ENCODE measurements at places on chromosomes 6 and 20.
A peak's percentile ranks its signal among the peaks of the same experiment; 100 is the strongest.

DNA sequence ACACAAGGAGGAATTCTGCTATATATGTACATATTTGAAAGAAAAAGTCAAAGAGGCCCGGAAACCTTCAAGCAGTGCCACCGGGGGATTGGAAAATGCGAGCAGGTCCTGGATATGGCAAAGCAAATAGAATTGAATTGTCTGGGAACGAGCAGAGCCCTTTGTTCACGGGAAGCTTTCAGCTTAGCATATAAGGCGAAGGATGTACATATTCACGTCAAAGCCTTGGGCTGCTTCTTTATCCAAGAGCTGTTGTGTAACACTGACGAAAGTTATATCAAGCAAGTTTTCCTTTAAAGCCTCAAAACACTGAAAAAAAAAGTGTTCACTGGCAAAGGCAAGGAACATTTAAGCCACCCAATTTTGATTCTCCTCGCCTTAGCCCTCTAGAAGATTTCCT lies 171.0 kb downstream of the GPX5 start:
- no peak overlapping the region for H3K27ac ChIP-seq
- no peaks in the 10 kb centered on the region for H3K27me3 ChIP-seq
- H3K36me3 ChIP-seq, result no peaks in the 10 kb centered on the region
- DNase-seq, result no peak

DNA sequence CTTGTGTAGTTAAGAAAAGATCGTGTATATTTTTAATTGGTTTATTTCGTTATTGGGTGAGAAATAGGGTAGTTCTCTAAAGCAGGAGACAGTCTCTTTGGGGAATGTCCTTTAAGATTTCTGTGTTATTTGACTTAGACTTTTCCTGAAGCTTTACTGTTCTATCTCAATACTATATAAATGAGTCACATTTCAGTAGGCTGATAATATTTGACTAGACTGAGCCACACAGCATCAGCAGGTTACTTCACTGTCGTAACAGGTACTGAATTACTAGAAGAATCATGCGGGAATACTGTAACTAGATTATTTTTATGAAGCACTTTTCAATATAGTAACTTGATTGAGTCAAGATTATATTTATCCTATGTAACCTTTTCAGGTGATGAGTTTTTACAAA lies 1.4 kb downstream of the SMAP1 start:
- DNase-seq, result no peak
- peaks cover 30% of the 10 kb centered on the region for H3K4me1 ChIP-seq
- H3K27me3 ChIP-seq, result no peaks in the 10 kb centered on the region
- peak overlapping the region; percentile 91 for H3K4me3 ChIP-seq
- no peaks in the 10 kb centered on the region for H3K36me3 ChIP-seq

GRCh38 chr20:40434122-40434521 lies 254.9 kb downstream of the MAFB start:
- H3K4me1 ChIP-seq, result no peaks in the 10 kb centered on the region
- H3K27ac ChIP-seq, result no peak overlapping the region
- H3K36me3 ChIP-seq, result no peaks in the 10 kb centered on the region
- DNase-seq, result no peak

DNA sequence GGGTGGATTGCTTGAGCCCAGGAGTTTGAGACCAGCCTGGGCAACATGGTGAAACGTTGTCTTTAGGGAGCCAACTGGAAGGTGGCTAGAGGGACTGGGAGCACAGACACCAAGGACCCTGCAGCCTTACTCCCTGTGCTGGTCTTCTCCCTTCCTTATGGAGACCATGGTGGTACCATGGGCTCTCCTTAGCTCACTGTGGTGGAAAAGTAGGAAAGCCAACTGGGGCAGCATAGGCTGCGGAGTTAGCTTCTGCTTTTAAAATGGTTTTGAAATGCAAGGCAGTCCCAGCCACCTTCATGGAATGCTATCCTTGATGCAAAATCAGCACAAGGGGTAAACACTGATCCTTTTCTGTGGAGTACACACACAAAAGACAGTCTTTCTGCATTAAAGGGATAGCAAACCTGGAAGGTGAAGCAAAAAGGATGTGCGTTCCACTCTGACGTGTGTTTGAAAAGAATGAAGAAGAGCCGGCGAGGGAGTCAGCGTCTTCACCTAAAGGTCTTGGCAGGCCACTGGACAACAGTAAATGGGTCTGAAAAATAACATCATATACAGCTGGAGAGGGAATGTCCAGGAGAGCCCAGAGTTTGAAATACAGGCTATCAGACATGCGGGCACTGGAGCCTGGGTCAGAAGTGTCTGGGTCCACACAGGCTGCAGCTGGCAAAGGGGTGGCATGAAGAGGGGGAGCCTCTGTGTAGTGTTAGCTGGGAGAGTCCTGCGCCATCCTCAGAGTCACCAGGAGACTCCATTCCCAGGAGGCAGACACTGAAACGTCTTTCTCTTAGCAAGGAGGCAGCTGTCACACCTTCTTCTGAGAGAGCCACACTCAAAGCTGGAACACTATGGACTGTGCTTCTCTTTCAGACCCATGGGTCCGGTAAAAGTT lies 58.5 kb downstream of the GPR6 start:
- no peak for DNase-seq
- no peak overlapping the region for H3K4me3 ChIP-seq
- no peaks in the 10 kb centered on the region for H3K36me3 ChIP-seq
- H3K27ac ChIP-seq, result no peak overlapping the region
- H3K27me3 ChIP-seq, result no peaks in the 10 kb centered on the region

GRCh38 chr20:48747840-48748414 lies 79.9 kb downstream of the PREX1 start:
- H3K27me3 ChIP-seq, result no peaks in the 10 kb centered on the region
- no peak for DNase-seq
- H3K4me3 ChIP-seq, result no peak overlapping the region

GRCh38 chr6:39143238-39143930 lies 28.4 kb upstream of the SAYSD1 start:
- no peaks in the 10 kb centered on the region for H3K4me1 ChIP-seq
- no peak overlapping the region for H3K27ac ChIP-seq
- no peaks in the 10 kb centered on the region for H3K27me3 ChIP-seq
- DNase-seq, result no peak
- no peak overlapping the region for H3K4me3 ChIP-seq

DNA sequence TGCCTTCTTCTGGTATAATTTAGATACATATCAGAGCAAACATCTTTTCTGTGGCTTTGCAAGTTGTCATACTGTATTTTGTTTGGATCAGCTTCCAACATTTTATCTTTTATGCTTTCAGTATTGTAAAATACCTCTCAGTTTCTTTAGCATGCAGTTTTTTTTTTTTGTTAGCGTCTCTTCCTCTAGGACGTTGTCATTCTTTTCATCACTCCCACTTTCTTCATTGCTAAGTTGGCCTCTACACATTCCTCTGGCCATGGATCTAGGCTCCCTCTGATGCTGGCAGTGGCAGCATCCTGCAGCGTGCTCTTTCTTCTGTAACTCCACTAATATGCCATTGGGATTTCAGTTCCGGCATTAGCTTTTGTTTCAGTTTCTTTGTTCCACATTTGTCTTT lies 21.7 kb downstream of the RPRD1B start:
- H3K27ac ChIP-seq, result no peak overlapping the region
- DNase-seq, result no peak
- peaks cover 10% of the 10 kb centered on the region for H3K36me3 ChIP-seq
- peaks cover 20% of the 10 kb centered on the region for H3K4me1 ChIP-seq
- H3K4me3 ChIP-seq, result no peak overlapping the region
- no peaks in the 10 kb centered on the region for H3K27me3 ChIP-seq

- no peak for DNase-seq
- no peak overlapping the region for H3K4me3 ChIP-seq
- H3K27me3 ChIP-seq, result no peaks in the 10 kb centered on the region
- H3K36me3 ChIP-seq, result no peaks in the 10 kb centered on the region
- no peaks in the 10 kb centered on the region for H3K4me1 ChIP-seq
These were observed 161.1 kb upstream of the EPHA7 start for GRCh38 chr6:93580446-93580845.

GRCh38 chr6:28425944-28426541 lies 17.2 kb downstream of the ZSCAN23 start:
- no peaks in the 10 kb centered on the region for H3K4me1 ChIP-seq
- no peak for DNase-seq
- H3K36me3 ChIP-seq, result no peaks in the 10 kb centered on the region
- H3K27ac ChIP-seq, result no peak overlapping the region
- H3K27me3 ChIP-seq, result no peaks in the 10 kb centered on the region

DNA sequence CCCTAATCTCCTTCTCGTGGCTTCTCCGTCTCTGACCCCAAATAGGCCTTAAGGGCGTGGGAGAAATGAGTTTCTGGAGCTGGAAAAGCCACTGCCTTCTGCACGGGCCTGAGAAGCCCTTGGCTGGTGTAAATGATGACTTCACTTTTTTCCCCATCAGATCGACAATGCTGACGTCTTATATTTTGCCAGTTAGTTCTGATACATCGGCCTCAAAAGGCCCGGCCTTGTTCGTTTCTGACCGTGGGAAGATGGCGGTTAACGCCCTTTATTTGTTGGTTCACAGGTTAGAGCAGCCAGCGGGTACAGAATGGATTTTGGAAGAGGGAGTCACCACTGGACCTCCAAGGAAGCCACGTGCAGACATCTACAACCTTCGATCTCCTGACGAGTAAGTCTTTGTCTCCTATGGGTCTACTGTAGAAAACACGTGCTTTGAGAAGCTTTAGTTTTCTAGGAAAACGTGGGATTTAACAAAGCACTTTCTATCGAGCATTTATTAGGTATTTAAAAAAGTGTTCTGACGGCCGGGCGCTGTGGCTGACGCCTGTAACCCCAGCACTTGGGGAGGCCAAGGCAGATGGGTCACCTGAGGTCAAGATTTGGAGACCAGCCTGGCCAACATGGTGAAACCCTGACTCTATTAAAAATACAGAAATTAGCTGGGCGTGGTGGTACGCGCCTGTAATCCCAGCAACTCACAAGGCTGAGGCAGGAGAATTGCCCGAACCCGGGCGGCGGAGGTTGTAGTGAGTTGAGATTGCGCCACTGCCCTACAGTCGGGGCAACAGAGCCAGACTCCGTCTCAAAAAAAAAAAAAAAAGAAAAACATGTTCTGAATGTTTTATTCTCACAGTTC lies 1.2 kb upstream of the ZNFX1 start:
- H3K36me3 ChIP-seq, result peaks cover 51% of the 10 kb centered on the region
- H3K27me3 ChIP-seq, result no peaks in the 10 kb centered on the region
- H3K4me3 ChIP-seq, result peak overlapping the region; percentile 93
- H3K4me1 ChIP-seq, result peaks cover 23% of the 10 kb centered on the region

DNA sequence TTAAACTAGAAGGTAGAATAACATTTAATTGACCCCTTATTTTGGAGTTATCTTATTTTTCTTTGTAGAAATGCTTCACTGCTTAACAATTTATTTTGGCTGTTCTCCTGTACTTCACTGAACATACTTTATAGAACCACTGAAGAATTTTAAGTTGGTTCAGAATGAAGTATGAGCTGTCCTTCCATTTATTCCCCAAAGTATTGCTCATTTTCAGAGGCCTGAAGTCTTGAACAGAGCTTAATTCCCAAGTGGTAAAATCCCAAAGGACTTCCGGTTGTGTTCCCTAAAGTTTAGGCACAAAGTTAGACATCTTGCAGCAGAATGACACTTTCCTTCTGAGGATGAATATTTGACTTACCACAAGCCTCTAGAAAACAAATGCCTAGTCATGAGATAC lies 233.3 kb downstream of the TINAG start:
- H3K27ac ChIP-seq, result no peak overlapping the region
- H3K36me3 ChIP-seq, result no peaks in the 10 kb centered on the region
- no peaks in the 10 kb centered on the region for H3K4me1 ChIP-seq

DNA sequence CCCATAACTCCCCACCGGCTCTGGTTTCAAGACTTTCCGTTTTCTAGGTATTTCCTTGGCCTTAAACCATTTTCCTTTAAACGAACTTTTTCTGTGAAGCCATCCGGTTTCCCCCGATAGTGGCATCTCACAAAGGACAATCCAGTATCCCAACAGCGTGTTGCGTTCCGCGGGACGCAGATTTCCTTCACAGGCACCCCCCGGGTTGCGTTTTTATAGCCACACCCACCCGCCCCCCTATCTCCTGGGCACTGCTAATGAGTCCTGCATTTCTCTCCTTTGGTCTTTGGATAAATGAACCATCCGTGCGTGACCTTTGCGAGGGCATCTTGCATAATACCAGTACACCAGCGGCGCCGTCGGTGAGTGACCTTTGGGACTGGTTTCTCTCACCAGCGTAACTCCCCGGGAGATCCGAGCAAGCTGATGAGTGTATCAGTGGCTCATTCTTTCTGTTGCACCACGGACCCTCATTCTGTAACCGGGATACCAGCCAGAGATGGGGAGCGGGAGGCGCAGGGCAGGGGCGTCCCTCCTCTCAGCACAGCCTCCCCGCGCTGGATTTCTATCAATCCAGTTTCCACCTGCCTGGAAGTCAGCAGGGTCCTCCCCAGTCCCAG lies 586 bp upstream of the NQO2 start:
- no peaks in the 10 kb centered on the region for H3K36me3 ChIP-seq
- H3K4me3 ChIP-seq, result peak overlapping the region; percentile 68
- H3K4me1 ChIP-seq, result peaks cover 10% of the 10 kb centered on the region
- DNase-seq, result no peak

DNA sequence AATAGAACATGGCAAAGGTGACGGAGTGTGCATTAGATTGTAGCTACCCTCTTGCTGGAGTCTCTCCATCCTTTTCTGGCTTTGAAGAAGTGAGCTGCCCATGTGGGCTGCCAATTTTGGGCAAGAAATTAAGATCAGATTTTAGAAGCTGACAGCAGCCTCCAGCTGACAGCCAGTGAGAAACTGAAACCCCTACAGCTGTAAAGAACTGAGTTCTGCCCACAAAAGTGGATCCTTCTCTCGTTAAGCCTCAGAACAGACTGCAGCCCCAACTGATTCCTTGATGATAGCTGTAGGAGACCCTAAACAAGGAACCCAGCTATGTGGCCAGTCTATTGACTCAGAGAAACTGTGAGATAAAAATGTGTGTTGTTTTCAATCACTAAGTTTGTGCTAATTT lies 134.1 kb downstream of the CD109 start:
- no peak overlapping the region for H3K4me3 ChIP-seq
- H3K4me1 ChIP-seq, result peaks cover 6% of the 10 kb centered on the region
- DNase-seq, result peak; percentile 41
- no peaks in the 10 kb centered on the region for H3K27me3 ChIP-seq

- H3K36me3 ChIP-seq, result no peaks in the 10 kb centered on the region
- no peak overlapping the region for H3K4me3 ChIP-seq
- no peaks in the 10 kb centered on the region for H3K4me1 ChIP-seq
- DNase-seq, result no peak
These were observed 86.4 kb downstream of the OPRM1 start for GRCh38 chr6:154125421-154125820.

GRCh38 chr6:122663981-122664380 lies 53.8 kb downstream of the PKIB start:
- no peak overlapping the region for H3K4me3 ChIP-seq
- H3K27me3 ChIP-seq, result no peaks in the 10 kb centered on the region

- no peaks in the 10 kb centered on the region for H3K4me1 ChIP-seq
- DNase-seq, result peak; percentile 14
- peak overlapping the region; percentile 62 for H3K4me3 ChIP-seq
- H3K27me3 ChIP-seq, result no peaks in the 10 kb centered on the region
- no peaks in the 10 kb centered on the region for H3K36me3 ChIP-seq
These were observed 4.9 kb downstream of the GPR31 start for GRCh38 chr6:167152862-167153261.

DNA sequence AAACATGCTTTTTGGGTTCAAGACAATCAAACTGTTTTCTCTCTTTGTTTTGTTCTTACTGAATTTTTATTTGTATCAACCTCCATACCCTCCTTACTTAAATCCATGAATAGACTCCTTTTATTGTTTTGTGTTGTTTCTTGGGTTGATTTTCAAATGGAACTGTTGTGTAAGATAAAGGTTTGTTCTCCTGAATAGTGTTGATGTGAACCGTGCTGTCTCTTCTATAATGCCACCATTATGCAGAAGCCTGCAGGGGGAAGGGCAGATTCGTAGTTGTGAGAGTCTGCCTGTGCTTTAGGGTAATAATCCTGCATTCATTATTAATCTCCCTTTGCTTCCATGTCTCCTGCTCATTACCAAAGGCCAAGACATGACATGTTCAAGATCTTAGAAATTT lies 105.9 kb downstream of the CDKAL1 start:
- no peaks in the 10 kb centered on the region for H3K4me1 ChIP-seq
- H3K27me3 ChIP-seq, result no peaks in the 10 kb centered on the region
- no peak overlapping the region for H3K4me3 ChIP-seq
- DNase-seq, result no peak
- H3K36me3 ChIP-seq, result no peaks in the 10 kb centered on the region
